T follicular helper cell (primary cell): ENCODE measurements at places on chromosomes 6 and 20.

DNA sequence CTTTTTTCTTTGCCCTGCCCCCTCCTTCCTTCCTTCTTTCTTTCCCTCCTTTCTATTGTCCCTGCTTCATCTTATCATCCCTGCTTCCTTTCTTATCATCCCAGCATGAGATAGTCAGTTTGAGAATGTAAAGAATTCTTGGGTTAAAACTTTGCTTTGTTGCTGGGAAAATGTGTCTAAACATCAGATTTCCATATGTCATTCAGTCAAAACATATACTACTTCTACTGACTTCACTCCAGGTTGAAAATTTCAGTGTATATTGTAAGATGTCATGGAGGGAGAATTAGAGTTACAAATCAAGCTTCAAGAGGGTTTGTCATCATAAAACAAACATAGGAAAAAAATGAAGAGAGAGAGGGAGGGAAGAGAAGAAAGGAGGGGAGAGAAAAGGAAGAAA lies 358.4 kb upstream of the SOX4 start:
- no peak for DNase-seq

- DNase-seq: no peak
Measured at GRCh38 chr6:167232356-167232755, 58.8 kb upstream of the UNC93A start.

DNA sequence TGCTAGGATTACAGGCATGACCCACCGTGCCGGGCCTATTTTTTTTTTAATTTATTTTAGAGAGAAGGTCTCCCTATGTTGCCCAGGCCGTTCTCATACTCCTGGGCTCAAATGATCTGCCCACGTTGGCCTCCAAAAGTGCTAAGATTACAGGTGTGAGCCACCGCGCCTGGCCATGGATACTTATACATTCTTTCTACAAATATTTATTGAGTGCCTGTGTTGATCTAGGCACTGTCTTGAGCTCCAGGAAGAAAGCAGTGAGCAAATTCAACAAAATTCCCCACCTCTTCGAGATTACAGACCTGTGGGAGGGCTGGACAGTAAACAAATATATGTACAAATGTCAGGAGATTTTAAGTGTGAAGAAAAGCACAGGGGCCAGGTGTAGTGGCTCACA lies 37.9 kb downstream of the MGME1 start:
- no peak for DNase-seq

- no peak for DNase-seq
Measured at GRCh38 chr6:37779111-37779800, 40.3 kb upstream of the ZFAND3 start.

DNA sequence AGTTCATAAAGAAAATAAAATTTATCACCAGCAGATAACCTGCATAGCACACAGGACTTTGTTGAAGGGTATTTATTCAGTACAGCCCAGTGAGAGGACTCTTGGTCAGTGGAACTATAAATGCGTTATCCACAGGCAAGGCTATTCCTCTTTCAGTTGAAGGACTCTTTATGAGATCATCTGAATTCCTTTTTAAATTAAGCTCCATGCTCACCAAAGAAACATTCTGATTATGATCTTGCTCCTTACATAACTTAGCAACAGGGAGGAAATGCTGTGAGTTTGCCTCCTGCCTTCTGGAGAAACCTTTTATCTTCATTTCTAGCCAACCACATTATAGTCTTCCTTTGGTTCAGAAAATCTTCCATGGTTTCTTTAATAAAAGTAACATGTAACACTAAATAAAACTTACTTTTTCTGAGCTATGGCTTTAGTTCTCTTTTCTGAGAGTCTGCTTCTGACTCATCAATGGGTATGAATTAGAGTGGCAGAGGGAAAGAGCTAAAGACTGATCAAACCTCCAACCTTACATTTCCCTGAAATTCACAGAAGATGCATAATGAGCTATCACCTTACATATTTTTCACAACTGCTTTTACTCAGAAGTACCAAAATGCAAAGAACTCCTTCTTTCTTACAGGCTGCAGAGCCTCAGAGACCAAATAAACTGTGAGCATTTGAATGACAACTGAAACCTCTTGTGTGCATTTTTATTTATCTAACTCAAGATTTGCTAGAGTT lies 267.2 kb downstream of the ADGRG6 start:
- no peak for DNase-seq

- DNase-seq: no peak
Measured at GRCh38 chr6:121549736-121550135, 114.3 kb downstream of the GJA1 start.

- no peak for DNase-seq
Measured at GRCh38 chr6:87791485-87791884, 89.5 kb upstream of the AKIRIN2 start.

GRCh38 chr6:8079126-8079525 lies 14.9 kb upstream of the BLOC1S5 start:
- DNase-seq: no peak

DNA sequence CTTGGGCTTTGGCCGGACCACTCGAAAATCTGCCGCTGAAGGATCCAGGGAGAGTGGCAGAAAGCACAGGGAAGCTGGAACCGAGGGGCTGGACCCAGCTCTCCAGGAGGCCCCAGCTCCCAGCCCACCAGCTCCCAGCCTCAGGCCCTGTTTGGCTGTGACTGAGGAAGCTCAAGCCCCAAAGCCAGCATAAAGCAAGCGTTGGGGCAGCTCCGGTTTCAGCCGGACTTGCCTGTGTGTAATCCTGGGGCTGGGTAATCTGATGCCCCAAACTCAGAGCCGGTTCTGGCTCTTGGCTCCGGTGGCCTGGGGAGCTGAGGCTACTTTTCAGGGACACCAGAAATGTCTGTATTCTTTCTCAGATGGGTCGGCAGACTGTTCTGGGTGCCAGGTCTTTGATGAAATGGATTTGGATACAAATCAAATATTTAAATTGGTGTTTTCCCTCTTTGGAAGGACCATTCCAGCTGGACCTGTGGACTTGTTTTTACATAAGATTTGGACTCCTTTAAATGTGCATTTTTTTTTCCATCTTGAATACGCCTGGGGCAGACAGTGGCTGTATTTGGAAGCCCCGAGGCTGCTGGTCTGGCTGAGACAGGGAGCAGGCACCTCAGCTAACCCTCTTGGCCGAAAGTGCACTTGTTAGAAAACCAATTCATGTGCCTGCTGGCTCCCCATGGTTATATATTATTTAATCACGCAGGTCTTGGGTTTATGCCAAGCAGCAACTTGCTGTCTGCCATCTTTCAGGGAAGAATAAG lies 29.7 kb downstream of the RPP40 start:
- no peak for DNase-seq

- DNase-seq: peak; percentile 45
Measured at GRCh38 chr20:63290677-63291472, 2.1 kb upstream of the COL20A1 start.

DNA sequence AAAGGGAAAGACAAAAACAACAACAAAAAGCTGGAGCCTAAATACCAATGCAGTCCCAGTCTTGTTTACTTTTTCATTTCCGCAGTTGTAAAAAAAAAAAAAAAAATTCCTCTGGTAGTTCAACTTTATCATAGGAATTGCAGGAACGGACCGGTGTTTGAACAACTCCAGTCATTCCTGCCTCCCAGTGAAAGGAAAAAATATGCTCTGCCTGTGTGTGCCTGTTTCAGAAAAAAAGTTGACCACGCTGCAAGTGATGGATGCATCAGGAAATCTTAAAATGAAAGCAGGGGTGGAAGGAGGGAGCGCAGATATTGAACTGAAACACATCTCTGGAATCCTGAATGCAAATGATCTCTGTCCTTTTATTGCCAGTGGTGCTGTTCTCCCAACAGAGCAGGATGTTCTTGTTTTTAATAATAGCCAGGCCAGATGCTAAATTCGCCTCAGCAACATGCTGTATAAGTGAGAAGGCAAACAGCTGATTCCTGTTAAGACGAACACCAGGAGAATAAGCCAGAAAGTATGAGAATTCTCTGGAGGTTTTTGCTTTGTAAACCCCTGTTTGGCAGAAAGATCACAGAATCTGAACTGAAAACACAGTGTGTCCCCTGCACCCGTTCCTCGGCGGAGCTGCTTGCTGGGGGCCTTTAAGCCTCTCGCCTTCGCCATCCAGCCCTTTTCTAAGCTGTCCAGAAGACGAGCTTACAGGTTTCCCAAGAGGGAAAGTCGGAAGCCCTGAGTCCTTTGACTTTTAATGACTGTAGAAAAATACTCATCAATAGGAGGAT lies 178.4 kb upstream of the SUPT3H start:
- DNase-seq: no peak

GRCh38 chr20:23047001-23047737 lies 2.3 kb downstream of the THBD start:
- DNase-seq: no peak

DNA sequence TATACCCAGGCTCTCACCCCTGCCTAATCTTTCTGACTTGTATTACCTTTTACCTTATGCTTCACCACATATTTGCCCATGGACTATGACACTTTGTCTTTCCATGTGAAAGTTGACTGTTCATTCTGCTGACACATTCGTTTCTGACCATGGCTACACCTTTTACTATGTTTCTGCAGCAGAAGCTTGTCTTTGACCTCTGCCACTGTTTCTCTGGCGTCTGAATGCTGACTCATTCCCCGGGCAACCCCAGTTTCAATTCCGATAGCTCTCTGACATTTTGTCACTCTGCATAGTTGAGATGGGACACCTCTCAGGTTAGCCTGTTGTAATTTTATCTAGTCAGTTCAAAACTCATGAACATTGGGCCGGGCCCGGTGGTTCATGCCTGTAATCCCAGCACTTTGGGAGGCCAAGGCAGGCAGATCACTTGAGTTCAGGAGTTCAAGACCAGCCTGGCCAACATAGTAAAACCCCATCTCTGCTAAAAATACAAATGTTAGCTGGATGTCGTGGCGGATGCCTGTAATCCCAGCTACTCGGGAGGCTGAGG lies 50.7 kb downstream of the SLC26A8 start:
- no peak for DNase-seq

DNA sequence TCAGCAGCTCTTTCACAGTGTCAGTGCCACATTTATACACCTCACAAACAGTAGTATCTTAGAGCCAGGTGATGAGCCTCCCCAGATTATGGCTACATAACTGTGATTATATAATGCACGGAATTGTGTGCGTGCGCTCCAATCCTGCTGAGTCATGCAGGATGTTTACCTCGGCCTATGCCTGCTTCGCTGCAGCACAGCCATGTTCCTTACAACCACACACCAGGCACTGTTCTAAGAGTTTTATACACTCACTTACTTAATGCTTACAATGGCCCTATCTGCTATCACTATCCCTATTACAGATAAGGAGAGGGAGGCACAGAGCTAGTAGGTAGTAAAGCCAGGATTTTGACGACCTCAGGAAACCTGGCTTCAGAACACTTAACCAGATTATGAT lies 7.3 kb downstream of the ZKSCAN3 start:
- no peak for DNase-seq

- no peak for DNase-seq
Measured at GRCh38 chr6:4582506-4583417, 193.4 kb upstream of the CDYL start.

- no peak for DNase-seq
Measured at GRCh38 chr6:151340219-151340978, 51.0 kb downstream of the ZBTB2 start.

GRCh38 chr6:37039958-37040357 lies 34.5 kb downstream of the FGD2 start:
- DNase-seq: no peak

GRCh38 chr6:137836788-137837187 lies 30.3 kb upstream of the TNFAIP3 start:
- DNase-seq: no peak

DNA sequence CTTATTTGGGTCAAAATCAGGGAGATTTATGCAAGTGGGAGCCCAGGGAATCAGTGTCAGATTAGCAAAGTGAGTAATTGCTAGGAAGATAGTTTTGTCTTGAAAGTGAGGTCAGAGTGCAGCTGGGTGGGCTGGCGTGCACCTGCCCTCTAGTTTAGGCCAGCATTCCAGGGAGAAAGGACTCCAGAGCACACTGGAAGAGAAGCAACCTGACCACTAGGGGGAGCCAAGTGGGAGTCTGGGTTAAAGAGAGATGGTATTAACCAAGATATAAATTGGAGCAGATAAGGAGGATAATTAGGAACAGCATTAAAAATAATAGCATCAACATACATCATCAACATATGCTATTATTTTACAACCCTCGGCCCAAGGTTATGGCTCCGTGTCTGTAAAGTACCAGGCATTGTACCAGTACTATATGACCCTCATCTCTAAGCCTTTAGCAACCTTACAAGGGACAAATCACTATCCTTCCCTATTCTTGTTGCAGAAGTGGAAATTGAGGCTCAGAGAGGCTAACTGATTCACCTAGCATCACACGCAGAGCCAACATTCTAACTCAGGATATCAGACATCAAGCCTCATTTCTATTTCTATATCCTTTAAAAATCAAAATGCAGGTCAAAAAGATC lies 57.8 kb downstream of the SLC2A10 start:
- DNase-seq: no peak

DNA sequence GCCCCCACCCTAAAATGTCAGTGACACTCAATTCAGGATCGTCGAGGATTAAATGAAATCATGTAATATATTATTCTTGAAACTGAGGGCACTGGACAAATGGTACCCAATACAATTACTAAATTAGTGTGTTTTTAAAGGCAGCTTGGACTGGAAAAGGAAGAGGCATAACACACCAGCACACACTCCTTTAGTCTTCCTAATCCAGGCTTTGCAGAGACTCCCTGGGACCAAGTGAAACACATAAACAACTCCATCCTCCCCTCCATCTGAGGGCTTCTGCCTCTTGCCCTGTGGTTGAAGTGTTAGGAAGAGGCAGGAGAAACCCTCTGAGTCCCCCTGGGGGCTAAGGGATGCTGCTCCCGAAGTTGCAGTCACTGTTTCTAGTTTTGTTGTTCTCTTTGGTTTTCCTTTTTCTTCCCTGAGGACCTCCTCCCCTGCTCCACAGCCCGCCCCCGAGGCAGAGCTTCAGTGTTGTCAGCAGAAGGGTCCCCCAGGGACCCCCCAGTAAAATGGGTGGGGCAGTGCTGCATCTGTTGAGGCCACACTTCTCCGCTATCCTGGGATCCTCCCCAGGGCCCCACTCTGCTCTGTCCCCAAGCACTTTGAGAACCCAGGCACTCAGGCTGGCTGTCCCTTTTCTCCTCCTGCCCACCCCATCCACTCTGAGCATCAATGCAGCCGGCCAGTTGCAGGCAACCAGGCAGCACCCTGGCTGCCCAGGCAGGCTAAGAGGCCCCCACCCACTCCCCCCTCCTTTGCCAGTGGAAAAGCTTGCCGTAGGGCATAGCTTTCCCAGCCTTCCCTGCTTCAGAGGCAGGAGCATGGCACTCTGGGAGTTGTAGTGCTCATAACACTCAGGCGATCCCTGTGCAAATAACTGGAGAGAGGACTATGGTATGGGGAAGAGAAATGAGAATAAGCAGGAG lies 5.9 kb downstream of the TMEM63B start:
- DNase-seq: no peak

- no peak for DNase-seq
Measured at GRCh38 chr6:140256248-140256647, 881.8 kb upstream of the CITED2 start.

- DNase-seq: peak; percentile 9
Measured at GRCh38 chr20:52975029-52975732, 3.0 kb downstream of the TSHZ2 start.
